ENCODE measurements at places on chromosomes 11 and 22.

GRCh38 chr11:70135625-70136059, 57.5 kb downstream of the ANO1 start:
- DNase-seq, result no peak

DNA sequence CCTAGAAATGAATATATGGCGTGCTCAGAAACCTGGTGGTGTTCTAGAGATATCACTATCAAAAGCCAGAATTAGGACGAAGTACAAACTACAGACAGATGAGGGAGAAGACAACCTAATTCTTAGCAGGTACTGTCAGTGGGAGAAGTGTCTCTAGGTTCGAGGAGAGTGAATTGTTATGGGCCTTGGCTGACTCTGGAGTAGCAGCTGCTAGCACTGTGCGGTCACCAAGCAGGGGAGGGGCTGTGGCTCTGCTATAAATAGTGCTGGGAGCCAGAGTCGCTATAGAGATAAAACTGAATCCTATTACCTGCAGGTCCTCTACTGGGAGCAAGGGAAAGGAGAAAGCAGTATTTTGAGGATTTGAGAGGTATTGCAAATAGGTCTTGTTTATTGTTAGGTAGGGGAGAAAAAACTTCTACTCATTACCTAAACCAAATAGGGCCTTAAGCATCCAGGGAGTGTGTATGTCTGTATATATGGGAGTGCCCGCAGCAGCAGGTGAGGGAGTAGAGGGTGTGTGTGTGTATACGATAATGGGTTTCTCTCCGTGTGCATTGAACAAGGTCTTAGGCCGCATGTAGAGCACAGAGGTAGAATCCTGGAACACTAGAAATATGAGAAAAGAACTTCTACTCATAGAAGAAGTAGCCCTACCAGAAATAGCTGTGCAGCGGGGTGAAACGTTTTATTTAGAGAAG, 2.2 kb downstream of the MADD start:
- DNase-seq, result no peak

- DNase-seq, result no peak
Observed at GRCh38 chr22:25120093-25120561, 79.5 kb upstream of the CRYBB3 start.

DNA sequence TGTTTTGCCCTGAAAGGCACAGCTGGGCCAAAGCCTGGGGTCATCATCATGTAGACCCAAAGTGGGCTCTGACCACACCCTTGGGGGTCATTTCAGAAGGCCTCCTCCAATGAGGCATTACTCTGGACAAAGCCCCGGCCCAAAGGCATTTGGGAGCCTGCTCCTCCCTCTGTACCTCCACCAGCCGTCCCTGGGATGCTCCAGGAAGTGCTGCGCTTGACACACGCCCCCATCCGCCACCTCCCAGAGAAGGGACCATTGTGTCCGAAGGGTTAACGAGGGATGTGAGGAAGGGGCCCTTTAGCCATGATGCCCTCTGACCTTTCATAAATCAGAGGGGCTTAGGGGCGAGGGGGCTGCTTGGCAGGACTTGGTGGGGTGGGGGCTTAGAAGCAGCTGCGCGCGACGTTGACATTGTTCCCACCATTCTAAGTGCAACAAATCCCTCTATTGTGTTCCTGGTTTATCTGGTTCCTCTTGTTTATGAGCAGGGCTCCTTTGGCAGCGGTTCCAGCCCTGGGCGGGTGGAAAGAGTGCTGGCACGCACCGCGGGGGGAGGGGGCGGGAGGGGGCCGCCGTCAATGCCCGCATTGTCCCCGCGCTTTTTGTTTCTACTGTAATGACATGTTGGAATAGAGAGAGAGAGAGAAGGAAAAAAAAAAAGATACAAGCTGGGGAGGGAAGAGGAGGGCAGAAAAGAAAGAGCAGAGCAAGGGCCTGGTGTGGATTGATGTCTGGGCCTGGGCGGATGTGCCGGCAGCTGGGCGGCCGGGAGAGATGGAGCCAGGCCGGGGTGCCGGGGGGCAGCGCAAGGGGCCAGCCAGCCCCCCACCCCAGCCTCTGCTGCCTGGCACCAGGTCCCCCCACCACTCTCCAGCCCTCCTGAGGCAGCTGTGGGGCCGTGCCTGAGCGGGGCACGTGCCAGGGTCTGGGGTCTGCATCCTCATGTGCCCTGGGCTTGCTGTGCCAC, 32.1 kb upstream of the SOX10 start:
- no peak for DNase-seq

GRCh38 chr22:49046546-49047361, 780.9 kb downstream of the BRD1 start:
- DNase-seq, result peak; percentile 25

Data from right kidney (tissue), 9 donors.